NCI-H774 (cell line): ENCODE measurements at places on chromosomes 7 and 10.

DNA sequence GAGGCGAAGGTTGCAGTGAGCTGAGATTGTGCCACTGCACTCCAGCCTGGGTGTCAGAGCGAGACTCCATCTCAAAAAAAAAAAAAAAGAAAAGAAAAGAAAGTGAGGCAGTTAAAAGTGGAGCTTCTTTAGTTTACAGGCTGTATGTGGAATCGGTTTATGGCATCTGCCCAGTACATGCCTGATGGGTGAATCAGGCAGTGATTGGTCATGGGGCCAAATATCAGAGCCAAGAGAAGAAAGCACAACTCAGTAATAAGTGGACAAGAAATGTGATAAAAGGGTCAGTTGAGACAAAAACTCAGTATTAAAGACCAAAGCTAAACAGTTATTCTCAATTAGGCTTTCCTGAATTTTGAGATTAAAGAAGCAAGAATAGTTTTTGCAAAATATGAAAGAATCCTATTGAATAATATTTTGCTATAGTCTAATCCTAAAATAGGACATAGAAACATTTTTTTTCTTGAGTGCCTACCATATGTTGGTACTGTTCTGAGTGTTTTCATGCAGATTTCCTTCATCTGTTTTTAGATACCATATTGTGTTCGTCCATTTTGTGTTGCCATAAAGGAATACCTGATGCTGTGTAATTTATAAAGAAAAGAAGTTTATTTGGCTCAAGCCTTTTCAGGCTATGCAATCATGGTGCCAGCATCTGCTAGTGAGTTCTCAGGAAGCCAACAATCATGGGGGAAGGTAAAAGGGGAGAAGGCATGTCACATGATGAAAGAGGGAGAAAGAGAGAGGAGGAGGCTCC lies 14.4 kb downstream of the CDC14C start:
- DNase-seq: no peak

DNA sequence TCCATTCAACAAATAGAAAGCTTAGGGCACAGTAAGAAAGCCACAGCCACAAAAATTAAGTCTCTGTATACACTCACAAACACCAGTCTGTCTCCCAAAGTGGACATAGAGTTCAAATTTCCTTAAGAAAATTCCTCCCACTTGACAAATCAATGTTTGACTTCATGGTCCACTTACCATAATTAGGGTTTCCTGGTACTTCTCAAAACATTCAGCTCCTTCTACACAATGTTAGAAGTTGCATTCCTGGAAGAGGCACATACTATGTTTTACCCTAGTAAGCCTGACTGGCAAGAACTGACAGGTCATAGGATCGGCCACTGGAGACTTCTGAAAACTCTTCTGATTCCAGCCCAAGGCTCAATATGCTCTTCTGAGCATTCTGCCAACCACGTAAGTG lies 70.5 kb downstream of the CPXM2 start:
- no peak for DNase-seq

GRCh38 chr10:96507044-96507443 lies 6.7 kb downstream of the TLL2 start:
- DNase-seq: no peak

DNA sequence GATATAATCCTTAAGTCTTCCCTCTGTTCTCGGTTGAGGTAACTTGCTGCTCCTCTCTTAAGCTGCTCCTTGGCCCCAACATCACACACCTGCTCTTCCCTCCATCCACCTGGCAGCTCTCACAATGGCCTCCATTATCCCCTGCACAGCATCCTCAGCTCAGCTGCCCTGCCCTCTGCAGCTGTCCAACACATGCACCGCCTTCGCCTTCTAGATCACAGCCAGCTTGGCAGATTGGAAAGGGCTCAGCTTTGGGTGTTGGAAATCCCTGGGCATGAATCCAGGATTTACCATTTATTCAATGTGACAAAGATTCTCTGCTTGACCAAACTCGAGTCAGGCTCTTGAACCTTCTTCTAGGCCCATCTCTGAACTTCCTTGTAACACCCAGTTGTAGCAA lies 20.6 kb downstream of the RGR start:
- DNase-seq: no peak

DNA sequence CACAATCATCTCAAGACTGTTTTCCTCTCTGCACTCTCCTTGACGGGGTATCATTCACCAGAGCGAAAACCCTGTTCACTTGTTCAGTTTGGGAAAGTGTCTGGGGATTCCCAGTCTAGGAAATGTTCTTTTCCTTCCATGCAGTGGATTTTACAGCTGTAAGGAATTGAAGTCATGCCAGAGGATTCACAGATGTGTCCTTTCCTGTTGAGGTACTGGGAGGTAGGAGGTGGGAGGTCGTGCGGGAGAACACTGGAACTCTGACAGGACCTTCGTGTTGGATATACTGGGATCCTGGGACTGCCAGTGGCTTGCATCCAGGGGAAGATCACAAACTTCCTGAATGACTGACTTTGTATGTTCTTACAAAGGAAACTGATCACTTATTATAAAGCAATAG lies 185.5 kb downstream of the BMPER start:
- no peak for DNase-seq

DNA sequence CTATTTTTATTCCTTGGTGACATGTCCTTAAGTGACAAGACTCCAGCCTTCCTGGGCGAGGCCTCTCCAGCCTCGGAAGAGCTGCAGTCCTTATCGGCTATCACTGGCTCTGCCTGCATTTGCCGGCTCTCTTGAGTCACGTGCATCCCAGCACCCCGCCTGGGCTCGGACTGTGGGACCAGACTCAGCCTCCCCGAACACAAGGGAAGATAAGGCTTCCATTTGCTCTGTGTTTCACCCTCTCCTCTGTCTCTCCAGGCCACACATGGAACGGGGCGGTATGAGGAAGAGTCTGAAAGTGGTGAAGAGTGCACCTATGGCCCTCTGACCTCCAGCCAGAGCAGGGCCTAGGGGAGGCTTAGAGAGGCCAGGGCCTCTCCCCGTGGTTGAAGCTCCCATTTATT lies 4.7 kb downstream of the GDF2 start:
- DNase-seq: no peak

GRCh38 chr7:11224535-11224934 lies 250.9 kb downstream of the PHF14 start:
- no peak for DNase-seq

GRCh38 chr7:2779051-2779450 lies 65.1 kb downstream of the GNA12 start:
- DNase-seq: no peak

GRCh38 chr10:119806334-119807130 lies 66.1 kb downstream of the MCMBP start:
- no peak for DNase-seq

DNA sequence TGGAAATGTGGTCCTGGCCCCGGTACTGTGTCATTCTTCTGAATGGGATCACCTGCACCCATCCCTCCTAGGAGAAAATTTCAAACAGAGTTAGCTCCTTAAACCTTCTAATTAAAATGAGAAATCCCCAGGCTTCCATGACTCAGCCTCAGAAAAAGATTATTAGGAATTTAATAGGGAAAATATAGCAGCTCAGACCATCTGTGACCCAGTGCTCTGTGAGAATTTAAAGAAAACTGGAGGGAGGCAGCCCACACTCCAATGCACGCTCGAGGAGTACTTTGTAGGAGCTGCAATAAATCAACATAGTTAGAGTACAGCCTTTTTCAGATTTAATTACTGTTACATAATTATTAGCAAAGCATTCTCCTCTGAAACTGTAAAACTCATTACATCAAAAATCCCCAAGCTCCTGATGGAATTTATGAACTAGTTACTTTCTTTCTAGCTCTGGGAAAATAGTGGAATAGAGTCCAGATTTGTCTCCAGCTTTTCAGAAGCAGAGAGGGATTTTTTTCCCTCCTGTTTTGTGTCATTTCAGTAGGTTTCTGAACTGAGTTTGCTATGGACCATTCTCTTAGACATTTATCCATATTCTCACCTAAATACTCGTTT lies 30.1 kb downstream of the NEUROD6 start:
- no peak for DNase-seq

GRCh38 chr10:94402843-94403379 lies 570 bp downstream of the TBC1D12 start:
- no peak for DNase-seq

DNA sequence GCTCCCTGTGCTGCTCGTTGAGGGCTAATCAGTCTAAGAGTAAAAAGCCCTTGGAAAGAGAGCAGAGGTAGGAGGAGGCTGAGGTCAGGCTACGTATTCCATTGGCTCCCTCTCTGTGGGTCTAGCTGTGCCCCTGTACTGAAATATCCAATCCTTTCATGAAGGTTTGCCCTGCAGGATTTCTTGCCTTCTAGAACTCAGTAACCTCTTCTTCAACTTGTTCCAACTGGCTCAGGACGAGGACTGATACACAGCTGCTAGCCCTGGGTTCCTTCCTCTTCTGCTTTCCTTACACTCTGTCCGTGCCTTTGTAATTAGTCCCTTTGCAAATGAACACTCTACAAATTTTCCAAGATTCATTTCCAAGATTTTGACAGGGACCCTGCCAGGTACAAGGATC lies 560.5 kb downstream of the ACTR3B start:
- no peak for DNase-seq

- no peak for DNase-seq
Measured at GRCh38 chr10:4635388-4635787, 190.6 kb upstream of the AKR1E2 start.

GRCh38 chr7:133109816-133110215 lies 27.9 kb upstream of the CHCHD3 start:
- DNase-seq: no peak

DNA sequence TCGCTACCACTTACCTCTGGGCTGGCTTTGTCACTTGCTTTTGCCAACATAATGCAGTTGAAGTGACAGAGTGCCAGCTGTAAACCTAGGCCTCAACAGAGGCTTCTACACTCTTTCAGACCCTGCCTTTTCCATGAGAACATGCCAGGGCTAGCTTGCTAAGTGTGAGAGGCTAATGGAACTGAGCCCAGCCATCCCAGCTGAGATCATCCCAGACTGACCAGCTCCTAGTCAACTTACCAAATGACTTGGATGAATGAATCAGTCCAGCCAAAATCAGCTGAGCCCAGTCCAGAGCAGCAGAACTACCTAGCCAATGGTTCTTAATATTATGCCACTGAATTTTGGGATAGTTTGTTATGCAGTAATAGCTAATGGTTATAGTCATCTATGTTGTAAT lies 34.7 kb upstream of the MKLN1 start:
- DNase-seq: no peak

DNA sequence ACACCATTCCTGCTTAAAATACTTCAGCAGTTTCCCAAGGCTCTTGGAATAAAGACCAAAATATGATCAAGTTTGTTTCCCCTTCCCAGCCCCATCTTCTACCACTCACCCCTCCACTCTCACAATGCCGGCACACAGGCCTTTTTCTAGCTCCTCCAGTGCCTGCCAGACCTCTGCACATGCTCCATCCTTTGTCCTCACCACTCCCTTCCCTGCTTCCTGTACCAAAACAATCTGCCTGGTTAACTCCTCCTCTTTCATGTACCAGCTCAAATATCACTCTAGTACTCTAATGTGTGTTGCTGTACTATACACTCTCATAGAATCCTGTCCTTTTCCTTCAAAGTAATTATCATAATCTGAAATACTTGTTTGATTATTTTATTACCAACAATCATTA lies 19.4 kb downstream of the SCRN1 start:
- no peak for DNase-seq

DNA sequence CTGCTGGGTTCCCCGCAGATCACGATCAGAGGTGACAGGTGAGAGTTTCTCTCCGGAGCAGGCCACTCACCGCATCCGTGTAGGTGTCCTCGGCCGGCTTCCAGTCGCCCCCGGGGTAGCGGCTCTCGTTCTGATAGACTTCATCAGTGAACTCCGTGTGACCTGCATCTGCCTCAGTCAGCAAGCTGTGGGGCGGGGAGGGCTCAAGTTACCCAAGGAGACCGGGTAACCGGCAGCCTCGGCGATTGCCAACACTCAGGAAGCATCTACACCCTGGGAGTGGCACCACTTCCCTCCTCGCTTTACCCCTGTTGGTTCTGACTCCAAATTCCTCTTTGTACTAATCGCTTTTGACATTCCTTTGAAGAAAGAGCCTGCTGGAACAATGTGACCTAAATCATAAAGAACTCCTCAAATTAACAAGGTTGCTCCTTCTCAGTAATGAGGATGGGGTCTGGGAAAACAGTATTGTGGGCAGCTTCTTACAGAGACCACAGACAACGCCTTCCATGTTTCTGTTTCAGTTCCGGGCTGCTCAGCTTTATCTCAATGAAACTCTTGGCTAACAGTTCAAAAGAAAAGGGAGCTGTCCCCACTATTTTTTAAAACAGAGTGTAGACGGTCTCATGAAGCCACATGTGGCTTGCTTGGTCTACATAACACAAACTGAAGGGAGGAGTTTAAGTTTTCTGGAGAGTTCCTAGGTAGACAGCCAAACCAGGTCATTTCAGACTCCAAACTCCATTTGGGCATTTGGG lies 118.1 kb downstream of the MYOF start:
- DNase-seq: no peak

DNA sequence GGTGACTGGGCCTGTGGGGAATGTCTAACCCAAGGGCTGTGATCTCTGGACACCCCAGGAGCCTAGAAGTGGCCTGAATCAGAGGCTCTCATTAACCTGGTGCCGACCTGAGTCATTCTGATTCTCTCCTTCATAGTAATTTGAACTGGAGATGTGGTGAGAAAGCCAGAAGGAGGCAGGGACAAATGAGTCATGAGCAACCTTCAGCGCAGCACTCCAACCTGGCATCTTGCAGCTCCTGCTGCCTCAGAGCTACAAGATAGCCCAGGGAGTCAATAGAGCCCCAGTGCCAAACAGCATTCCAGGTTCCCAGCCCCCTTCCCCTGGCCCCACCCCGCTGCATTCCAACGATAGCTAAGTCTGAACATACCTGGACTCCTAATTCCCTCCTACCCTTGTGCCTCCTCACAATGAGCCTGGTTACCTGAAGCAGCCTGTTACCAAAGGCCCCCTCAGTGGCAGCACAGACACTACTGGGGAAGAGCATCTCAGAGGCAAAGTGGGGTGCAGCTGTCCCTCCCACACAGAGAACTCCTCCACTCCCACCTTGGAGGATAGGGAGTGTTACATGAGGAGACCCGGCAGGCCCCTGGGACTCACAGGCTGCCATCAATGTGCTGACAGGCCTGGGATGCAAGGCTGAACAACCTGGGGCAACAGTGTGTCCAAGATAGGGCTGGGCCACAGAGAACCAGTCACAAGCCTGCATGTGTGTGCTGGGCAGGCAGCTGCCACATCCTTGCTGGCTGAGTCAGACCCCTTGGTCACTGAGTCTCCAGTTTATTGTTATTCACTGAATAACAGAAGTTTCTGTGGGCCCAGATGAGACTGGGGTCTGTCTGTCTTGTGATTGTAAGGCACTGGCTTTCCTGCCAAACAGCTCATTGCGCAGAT lies 76.8 kb upstream of the LEP start:
- DNase-seq: no peak

DNA sequence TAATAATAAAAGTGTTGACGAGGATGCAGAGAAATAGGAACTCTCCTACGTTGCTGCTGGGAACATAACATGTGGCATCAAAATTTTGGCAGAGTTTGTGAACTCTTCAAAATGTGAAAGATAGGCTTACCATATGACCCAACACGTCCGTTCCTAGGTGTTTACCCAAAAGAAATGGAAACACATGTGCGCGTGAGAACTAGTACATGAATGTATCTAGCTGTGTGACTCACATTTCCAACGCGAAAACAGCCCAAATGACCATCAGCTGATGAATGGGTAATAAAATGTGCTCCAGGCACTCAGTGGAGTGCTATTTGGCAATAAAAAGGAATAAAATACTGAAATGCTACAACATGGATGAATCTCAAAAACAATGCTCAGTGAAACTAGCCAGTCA lies 10.4 kb upstream of the ELFN1 start:
- no peak for DNase-seq
